IMR-90 (cell line): ENCODE measurements at places on chromosomes 4 and X. TPM values are rescaled to one million over a fixed set of nuclear protein-coding genes. Genes with fewer than 3 reads are reported as not detected.

Gene FGFRL1
- 43.3 and 49.3 TPM in 2 replicates for total RNA-seq

GRCh38 chr4:155828628-155829027 is 37.4 kb downstream of the ASIC5 start:
- H3K36me3 ChIP-seq = no peaks in the 10 kb centered on the region
- no peaks in the 10 kb centered on the region for H3K4me1 ChIP-seq
- DNase-seq = peak; percentile 40
- no peak overlapping the region for H3K27ac ChIP-seq

Gene TCEAL2
- total RNA-seq = not detected in 2 replicates

Gene CAPN6
- not detected in 2 replicates for total RNA-seq

Gene TLR10
- total RNA-seq = not detected in 2 replicates

- H3K4me1 ChIP-seq = no peaks in the 10 kb centered on the region
- no peaks in the 10 kb centered on the region for H3K27me3 ChIP-seq
- H3K27ac ChIP-seq = no peak overlapping the region
- H3K36me3 ChIP-seq = no peaks in the 10 kb centered on the region
Observed at GRCh38 chr4:53089936-53090729, 228.0 kb downstream of the RASL11B start.

DNA sequence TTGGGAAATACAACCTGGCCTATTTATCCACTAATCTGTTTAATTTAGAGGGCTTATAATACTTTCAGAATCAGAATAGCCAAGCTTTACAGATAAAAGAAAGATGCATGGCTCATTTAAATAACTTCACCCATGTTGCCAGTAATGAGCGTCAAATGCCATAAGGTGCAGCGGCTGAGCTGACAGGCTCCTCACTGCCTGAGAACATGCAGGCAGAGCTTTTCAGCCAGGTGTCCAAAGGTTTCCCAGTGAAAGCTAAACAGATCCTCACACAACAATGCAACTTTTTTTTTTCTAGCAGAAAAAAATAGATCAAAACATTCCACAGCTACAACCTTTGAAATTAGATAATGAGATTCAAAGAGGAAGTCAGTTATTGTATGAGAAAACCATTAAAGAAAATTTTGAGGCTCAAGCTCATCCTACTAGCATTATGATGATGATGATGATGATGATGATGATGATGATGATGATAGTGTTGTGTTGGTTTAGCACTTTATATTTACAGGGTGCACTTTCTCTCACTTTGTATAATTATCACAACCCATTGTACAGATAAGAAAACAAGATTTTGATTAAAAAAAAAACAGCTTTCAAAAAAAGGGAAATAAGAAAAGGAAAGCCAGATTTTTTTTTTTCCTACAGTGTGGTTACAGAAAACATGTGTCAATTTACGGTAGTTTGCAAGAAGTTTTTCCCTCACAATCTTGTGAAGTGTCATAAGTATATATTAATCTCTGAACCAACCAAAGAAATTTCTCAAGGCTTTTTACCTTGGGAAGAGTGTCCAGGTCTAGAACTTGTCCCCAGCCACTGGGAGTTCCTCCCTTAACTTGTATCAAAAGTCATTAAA is 12.2 kb upstream of the TNIP3 start:
- DNase-seq = no peak
- no peaks in the 10 kb centered on the region for H3K36me3 ChIP-seq
- H3K4me1 ChIP-seq = no peaks in the 10 kb centered on the region
- no peaks in the 10 kb centered on the region for H3K27me3 ChIP-seq
- no peak overlapping the region for H3K4me3 ChIP-seq
- no peak overlapping the region for H3K27ac ChIP-seq

GRCh38 chr4:88169298-88169697 is 10.9 kb upstream of the ABCG2 start:
- no peaks in the 10 kb centered on the region for H3K27me3 ChIP-seq
- H3K27ac ChIP-seq = no peak overlapping the region
- no peaks in the 10 kb centered on the region for H3K36me3 ChIP-seq
- H3K4me1 ChIP-seq = no peaks in the 10 kb centered on the region
- DNase-seq = no peak

Gene USP17L24
- total RNA-seq = not detected in 2 replicates
